ENCODE measurements at places on chromosomes 2 and 18.

DNA sequence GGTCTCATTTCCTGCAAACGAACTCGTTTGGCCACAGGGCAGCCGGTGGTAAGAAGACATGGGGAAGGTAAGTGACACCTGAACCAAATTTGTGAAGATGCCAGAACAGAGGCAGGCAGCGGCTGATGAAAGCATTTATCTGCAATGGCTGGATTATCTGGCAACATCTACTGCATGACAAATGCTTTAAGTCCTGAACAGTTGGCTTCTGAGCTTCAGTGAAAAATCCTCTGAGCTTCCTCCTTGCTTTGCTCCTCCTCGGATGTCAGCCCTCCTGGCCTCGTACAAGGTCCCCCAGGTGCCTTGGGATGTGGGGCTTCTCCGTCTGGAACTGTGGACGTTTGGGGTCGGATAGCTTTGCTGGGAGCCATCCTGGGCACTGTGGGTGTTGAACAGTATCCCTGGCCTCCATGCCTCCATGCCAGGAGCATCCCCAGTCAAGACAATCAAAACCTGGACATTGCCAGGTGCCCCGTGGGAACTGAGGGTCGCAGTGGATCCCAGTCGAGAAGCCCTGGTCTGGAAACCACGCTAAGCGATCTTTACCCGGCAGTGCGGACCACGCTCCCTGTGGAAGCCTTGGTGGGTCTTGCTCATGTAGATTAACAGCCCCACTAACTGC is 49.3 kb downstream of the KCNG2 start:
- DNase-seq = no peak

GRCh38 chr2:30371772-30372373 is 75.2 kb upstream of the LCLAT1 start:
- DNase-seq = no peak

DNA sequence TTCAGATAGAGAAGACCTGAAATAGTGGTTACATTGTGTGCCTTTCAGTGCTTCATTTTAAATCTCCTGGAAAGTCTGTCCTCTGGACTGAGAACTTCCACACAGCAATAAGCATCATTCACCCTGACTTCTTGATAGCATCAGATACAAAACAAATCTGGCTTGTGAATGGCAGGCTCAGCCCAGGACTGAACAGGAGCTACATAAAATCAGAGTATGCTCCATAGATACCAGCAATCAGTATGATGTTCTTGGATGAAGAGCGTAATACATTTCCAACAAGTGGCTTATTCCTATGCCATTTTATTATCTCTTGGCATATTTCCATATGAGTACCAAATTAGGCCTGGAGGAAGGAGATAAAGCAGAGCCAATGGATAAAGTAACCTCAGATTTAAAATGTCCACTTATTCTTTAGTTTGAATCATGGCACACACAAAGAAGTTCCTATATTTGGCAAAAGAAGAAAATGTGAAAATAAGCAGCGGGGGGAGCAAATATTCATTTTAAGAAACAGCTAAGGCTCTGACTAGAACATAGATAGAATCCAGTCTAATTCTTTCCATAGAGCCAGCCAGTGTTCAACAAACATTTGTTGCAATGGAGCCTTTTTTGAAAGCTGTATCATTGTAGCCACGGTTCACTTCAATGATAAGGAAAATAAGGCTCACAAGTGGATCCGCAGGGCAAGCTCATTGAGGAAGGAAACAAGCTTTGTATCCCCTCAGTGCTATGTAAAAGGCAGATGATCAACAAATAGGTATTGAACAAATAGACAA is 230.8 kb upstream of the CHAC2 start:
- no peak for DNase-seq

GRCh38 chr18:36629836-36630235 is 199.0 kb downstream of the TPGS2 start:
- no peak for DNase-seq

GRCh38 chr2:5339473-5339872 is 352.7 kb upstream of the SOX11 start:
- DNase-seq = no peak

DNA sequence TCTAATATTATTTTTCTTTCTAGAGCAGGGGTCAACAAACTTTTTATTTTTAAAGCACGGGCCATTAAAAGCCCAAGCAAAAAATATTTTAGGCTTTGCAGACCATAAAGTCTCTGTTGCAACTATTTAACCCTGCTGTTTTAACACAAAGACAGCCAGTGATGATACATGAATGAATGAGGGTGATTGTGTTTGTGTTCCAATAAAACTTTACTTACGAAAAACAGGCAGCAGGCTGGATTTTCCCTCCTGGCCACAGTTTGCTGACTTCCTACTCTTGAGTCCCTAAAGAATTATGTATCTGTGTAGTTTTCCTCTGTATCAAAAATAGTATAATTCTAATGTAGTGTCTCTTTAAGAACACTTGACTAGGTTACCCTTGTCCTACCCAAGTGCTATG is 402.0 kb downstream of the ADCYAP1 start:
- DNase-seq = no peak

GRCh38 chr18:24296276-24296675 is 101.3 kb downstream of the OSBPL1A start:
- no peak for DNase-seq

- no peak for DNase-seq
Observed at GRCh38 chr18:38552732-38553321, 987.2 kb upstream of the CELF4 start.

DNA sequence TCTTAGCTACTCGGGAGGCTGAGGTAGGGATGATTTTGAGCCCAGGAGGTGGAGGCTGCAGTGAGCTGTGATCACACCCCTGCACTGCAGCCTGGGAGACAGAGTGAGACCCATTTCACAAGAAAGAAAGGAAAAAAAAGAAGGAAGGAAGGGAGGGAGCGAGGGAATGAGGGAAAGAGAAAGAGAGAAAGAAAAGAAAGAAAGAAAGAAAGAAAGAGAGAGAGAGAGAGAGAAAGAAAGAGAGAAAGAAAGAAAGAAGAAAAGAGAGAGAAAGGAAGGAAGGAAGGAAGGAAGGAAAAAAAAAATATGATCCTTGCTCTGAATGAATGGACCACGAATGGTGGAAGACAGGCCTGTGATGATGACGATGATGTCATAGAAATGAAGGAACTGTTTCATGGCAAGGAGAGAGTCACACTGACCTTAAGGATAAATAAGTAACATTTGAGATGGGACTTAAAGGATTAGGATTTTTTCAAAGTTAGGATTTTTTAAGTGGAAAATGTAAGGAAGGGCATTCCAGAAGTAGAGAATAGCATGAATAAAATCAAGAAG is 2.2 kb upstream of the GORASP2 start:
- no peak for DNase-seq

DNA sequence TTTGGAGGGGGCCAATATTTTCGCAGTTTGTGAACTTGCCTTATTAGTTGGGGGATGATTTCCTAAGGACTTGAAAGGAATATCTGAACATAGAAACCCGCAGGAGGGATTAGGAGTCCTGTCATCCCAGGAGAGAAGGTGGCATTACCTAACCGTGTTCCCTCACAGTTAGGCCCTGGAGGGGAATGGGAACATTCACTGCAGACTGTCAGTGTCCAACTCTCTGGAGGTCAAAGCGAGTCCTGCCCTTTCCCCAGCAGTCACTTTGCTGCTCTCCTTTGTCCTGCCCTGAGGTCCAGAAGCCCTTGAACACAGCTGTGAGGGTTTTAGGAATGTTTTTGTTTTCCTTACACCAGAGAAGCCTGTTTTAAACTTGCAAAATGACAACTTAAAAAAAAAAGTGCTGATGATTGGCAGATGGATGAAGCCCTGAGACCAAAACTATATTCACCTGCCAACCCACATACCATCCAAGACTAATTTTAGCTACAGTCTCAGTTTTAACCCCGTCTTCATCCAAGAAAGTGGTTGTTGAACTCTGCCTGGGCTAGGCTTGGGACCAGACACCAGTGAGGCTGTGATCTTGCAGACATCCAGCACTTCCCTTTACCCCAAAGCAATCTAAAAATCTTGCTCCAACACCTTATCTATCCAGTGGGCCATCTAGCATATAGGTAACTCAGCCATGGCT is 90.5 kb upstream of the MEX3C start:
- no peak for DNase-seq

DNA sequence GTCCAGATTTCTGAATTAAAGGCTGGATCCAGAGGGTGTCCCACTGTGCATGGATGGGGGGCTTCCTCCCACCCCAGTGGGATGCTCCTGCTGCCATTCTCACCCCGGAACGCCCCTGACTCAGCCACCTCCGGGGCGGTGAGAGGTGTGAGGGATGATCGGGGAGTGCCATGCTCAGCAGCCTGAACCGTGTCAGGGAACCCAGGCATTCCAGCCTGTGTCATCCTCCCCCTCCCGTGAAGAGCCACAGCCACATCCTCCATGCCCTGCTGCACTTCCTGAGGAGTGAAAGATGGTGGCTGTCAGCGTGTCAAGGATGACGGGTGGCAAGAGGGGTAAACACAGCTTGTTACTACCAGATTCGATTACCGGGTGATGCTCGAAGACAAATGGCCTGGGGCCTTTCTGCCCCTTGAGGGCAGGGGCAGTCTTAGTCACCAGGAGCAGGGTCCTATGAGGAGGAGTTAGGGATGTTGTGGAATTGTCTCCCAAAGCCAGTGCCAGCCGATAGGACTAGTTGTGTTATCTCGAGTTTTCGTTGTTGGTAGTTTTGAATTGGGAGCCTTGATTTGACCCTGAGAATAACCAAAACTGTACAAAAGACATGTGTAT is 80.8 kb downstream of the TCF7L1 start:
- DNase-seq = no peak

- DNase-seq = no peak
Observed at GRCh38 chr2:64679673-64680425, 26.1 kb upstream of the SERTAD2 start.

- DNase-seq = no peak
Observed at GRCh38 chr2:168200930-168201583, 46.3 kb downstream of the STK39 start.

DNA sequence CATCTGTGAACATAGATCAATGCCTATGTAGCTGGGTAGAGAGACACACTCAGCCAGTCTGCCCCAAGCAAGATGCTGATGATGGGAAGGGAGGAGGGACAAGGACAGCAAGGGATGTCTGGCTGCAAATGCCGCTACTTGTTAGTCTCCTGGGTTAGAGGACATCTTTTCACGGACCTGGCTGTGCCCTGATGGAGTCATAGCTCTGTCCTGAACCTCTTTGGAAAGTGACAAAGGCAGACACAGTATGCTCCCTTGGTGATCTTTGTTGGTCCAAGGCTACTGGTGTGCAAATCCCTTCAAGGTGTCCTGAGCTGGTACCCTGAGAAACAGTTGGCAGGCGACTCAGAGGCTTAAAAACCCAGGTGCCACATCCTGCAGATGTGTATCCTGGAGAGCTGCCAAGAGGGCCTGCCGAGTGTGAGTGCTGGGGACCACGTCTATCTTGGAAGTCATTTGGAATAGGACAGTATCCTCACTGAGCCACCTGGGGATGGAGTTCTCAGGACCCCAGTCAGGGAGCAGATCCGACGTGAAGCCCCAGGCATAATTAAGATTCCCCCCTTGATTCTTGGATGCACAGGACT is 10.8 kb downstream of the FOSL2 start:
- DNase-seq = no peak

DNA sequence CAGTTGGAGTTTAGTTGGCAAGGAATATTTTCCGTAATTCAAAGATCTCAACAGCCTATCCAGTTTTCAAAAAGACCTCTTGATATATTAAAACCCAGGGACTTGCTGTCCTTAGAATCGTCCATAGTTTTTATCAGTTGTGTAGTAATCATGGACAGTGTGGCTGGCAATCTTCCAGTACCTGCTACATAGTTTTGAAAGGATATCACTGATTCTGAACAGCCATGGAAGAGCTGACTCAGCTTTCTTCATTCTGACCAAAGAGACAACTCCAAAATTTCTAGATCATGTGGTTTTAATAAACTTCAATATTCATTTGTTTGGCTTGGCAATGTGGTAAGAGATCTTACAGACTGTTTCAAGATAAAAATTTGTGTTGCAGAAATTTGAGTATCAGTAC is 616.7 kb downstream of the TDRD15 start:
- no peak for DNase-seq

DNA sequence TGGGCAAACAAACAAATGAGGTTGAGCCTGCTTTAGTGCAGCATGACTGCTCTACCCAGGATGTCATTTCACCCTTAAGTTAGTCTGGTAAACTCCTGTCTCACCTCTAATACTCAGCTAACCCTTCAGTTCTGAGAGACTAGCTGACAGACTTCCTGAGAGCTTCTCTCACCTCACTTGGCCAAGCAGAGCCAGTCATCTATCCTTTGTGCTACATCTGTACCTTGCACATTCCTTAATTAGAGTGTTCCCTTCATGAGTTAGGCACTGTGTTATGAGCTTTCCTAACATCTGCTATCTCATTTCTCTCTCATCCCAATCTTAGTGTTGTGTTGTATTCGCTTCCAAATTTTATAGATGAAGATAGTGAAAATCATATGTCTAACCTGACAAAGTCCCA is 220.1 kb upstream of the PIK3C3 start:
- DNase-seq = no peak

DNA sequence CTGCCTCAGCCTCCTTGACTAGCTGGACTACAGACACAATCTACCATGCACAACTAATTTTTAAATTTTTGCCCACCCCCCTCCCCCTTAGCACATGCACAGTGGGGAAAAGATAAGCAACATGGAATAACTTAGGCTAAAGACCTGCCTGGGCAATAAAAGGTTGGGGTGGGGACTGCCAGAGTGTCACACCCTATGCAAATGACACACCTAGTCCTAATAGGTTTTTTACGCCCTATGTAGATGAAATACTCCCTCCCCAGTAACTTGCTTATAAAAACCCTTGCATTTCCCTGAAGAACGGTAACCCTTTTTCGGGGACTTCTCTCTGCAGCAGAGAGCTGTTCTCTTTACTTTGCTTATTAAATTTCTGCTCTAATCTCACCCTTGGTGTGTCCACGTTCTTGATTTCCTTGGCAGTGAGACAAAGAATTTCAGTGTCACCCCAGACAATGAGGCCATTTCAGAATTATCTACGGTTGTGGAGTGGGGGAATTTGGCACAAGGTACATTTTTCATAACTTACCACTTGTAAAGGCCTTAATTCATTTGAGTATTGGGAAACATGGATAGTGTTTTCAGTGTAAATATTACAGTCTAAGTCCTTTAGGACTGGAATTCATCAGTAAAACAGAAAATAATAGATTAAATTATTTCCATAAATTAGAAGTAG is 109.2 kb downstream of the NOL4 start:
- DNase-seq = no peak

- no peak for DNase-seq
Observed at GRCh38 chr2:119950966-119951365, 61.9 kb upstream of the EPB41L5 start.

GRCh38 chr2:102051692-102052277 is 60.0 kb downstream of the IL1R2 start:
- DNase-seq = no peak

GRCh38 chr2:30826916-30827315 is 19.7 kb upstream of the CAPN13 start:
- no peak for DNase-seq
